Myocyte (in vitro differentiated cells): ENCODE measurements at places on chromosomes 1 and 21.

- no peak for DNase-seq
These were observed 21.0 kb downstream of the JUN start for GRCh38 chr1:58762806-58763205.

DNA sequence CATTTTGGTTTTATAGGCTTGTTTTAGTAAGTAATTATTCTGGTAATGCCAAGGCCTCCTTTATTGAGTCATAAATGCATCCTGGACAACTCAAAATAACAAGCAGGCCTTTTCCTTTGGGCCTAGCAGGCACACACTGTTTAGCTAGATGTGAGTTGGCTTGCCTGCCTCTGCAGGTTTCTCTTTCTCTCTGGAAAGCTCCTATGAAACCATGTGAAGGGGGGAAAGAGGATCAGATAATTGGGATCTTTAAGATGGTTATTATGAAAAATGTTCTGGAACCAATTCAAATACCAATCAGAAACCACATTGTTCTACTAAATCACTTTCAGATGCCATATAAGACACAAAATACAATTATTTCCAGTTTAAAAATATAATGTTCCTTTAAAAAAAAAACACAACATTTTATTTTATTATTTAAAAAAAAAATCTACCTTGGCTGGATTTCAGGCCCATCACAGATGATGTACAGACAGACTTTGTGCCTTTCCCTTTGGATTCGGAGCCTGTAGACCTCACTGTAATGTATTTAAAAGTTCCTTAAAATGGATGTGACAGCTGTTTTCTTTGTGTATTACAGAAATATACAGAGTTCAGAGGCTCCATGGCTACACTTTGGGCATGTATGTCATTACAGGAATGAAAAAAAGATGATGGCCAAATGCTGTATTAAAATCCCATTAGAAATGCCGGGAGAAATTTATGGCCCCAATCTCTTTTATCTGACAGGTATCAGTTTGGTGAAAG is 80.2 kb downstream of the NTMT2 start:
- no peak for DNase-seq

DNA sequence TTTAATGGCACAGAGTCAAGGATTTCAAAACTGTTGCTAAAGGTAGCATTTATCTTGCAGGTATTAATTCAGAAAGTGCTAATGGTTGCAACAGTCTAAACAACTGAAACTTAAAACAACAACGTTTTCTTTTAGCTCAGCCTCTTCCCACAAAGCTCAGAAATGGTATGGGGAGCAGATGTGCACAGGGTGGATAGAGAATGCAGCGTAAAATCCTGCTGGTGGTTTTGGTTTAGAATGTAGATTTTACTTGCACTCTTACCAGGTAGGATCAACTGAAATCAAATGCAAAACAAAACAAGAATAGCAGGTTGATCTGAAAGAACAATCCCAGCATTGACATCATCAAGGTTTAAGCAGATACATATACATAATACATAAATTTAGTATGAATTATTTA is 3.8 kb upstream of the LRRC8C start:
- no peak for DNase-seq

- DNase-seq: peak; percentile 68
These were observed 148.4 kb downstream of the GPATCH2 start for GRCh38 chr1:217482356-217483102.

- peak; percentile 26 for DNase-seq
These were observed 5.1 kb upstream of the NES start for GRCh38 chr1:156682166-156682890.

DNA sequence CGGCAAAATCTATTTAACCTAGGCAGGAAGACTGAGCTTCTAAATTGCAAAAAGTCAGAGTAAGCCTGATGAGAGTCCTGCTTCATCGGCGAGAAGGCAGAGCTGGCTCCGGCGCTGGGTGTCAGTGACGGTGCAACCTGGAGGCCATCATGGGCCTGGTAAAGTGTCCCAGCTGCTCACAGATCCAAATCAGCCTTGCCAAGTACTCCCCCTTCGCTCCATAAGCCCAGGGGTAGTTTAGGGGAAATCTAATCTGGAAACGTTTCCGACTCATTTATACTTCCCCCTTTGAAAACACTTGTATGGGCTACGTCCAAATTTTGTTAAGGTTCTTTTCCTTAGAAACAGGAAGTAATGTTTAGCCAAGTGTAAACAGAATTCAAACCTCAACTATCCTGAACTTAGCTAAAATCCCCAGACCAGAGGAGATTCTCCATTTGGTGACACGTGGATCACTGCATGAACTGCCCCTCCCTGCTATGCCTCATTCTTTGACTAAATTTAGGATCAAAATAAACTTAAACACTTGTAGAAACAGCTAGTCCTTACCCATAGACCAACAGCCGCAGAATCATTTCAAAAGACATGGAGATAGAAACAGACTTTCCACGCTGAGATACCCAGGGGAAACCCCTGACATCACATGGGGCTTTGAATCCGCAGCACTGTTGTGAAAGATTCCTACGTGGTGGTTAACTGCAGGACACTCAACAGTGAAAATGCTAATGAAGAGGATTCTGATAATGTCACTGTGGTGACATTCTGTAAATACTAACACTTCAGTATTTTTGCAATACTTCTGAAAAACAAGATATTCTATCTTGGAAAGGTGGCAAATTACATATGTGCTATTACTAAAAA is 172.7 kb downstream of the TGFBR3 start:
- no peak for DNase-seq

DNA sequence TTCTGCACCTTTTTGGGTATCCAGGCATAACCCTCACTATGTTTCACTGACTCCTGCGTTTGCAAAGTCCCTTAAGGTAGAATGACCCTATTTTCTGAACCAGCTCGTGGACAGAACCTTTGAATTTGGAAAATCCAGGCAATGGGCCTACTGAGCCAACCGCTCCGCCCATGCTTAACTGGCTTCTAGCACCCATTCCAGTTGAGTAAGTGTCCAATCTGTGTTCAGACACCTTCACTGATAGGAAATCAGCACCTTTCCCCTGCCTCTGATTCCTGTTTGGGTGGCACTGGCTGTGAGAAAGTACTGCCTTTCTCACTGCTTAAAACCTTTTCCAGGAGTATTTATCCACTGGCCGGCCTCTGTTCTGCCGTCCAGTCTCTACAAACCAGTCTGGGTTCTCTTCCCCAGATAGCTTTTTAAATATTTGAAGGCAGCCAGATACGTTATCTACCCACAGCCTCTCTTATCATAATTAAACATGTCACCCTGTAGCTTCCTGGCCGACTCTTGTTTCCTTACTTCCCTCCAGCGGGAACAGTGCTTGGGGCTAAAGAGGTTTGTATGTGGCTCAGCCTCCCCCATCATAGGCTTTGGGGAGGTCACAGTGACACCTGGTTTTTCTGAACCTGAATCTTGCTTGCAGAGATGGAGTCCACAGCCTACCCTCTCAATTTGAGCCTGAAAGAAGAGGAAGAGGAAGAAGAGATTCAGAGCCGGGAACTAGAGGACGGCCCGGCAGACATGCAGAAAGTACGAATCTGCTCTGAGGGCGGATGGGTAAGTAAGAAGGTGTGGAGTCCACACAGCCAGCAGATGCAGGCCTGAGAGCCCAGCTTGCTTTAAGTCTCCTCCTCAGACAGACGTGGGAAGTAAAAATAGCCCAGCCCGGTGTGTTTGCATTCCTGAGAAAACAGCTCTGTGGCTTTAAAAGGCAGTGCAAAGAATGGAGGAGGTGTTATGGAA is 1.3 kb downstream of the POGK start:
- DNase-seq: peak; percentile 29

- no peak for DNase-seq
These were observed 116.7 kb downstream of the CDC7 start for GRCh38 chr1:91617285-91617765.

- no peak for DNase-seq
These were observed 252.3 kb downstream of the FMN2 start for GRCh38 chr1:240343966-240344365.

DNA sequence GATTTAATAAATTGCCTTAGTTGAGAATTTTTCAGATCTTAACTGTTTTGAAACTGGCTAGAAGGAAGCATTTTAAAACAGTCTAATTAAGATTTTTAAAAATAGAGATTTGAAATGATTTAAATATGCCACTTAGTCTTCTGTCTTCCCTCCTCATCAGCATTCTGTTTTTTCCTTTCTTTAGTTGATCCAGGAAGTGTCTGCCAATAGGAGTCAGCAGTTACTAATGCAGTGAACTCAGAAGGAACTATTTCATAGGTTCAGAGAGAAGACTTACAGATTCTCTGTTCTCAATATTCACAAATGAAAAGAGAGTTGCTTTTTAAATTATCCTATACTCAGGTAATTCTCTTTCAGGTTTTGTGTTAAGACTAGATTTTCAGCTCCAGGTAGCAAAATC is 84.5 kb downstream of the RPS6KC1 start:
- DNase-seq: no peak

DNA sequence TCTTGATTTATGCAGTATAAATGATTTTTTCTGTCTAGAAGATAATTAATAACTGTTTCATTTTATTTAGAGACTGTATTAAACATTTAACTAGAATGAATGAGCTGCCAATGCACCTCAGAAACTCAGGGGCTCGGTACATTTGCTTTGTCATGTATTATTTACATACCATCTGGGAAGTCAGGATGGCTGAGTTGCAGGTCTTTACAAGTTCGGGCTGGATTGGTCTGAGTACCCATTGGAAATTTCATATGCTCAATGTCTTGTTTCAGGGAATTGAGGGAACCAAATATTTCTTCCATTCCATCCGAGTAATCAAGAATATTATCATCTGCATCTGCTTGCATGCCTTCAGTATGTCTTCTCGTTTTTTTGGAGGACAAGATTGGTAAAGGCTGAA is 221.7 kb downstream of the COL11A1 start:
- no peak for DNase-seq

DNA sequence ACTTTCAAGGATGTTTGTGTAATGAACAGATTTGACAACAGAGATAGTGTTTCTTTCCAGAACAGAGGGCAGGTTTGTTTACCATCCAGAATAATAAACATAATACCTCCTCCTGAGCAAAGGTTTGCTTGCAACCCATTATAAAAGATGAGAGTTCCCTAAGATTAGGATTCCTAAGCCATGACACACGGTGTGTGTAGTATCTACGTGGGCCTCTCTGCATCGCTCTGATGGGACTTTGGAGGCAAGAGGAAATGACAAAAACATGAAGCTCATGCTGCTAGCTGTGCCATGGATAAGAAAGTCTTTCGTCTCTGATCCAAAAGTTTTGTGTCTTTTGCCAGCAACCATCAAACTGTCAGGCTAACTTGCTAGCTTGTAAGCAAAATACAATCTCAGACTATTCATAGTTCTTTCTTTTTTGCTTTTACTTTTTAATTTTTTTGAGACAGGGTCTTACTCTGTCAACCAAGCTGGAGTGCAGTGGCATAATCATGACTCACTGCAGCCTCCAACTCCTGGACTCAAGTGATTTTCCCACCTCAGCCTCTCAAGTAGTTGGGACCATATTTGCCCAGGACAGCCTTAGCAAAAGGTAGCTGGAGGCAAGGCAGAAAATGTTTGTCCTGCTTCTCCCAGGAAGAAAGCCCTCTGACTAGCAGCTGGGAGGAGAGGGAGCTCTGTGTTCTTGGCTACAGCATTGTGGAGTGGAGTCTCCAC is 81.1 kb downstream of the LHX4 start:
- no peak for DNase-seq
